Activated CD4-positive, alpha-beta T cell treated with anti-CD3 and anti-CD28 coated beads, Interleukin-2, amount 50 U/mL, for 1 hour (primary cell): ENCODE measurements at places on chromosomes 1 and 21.
A peak's percentile ranks its signal among the peaks of the same experiment; 100 is the strongest.

GRCh38 chr1:243269461-243269801 lies 13.6 kb downstream of the SDCCAG8 start:
- DNase-seq, result no peak

- DNase-seq, result no peak
Observed at GRCh38 chr1:65180977-65181376, 33.0 kb downstream of the AK4 start.

DNA sequence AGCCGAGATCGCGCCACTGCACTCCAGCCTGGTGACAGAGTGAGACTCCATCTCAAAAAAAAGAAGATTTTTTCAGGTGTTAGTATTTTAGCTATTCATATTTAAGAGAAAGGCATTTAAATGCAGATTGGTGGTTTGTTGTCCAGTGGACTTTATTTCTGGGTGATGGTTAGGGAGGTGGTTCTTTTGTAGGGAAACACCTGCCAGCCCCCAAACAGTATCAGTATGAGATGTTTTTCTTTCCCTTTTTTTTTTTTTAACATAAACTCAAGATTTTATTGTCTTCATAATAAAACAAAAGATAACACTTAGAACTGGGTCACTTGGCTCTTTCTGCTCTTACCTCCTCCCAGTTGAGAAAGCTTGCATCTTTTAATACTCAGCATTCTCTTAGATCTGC lies 9.9 kb downstream of the CCDC18 start:
- no peak for DNase-seq

- no peak for DNase-seq
Observed at GRCh38 chr1:84031802-84032327, 32.9 kb upstream of the TTLL7 start.

GRCh38 chr1:71930511-71930910 lies 351.8 kb downstream of the NEGR1 start:
- DNase-seq, result no peak

DNA sequence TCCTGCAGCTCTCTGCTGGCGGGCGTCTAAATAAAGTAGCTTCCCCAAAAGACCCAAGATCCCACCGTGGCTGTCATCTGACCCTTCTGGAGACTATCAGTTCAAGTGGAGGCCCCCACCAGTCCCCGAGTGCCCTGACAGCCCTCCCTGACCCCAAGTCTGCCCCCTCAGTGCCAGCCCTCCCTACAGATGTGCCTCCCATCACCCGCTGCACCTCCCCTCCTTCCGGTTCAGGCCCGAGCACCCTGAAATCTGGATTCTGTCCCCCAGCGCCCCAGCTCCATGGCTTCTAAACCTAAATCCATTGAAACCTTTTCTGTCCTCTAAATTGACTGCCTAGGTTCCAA lies 595 bp downstream of the IL10RB start:
- peak; percentile 15 for DNase-seq

GRCh38 chr1:35568975-35569395 lies 4.1 kb upstream of the TFAP2E start:
- DNase-seq, result peak; percentile 60
